ENCODE measurements at places on chromosomes 2 and 18. TPM values are rescaled to one million over a fixed set of nuclear protein-coding genes. Genes with fewer than 3 reads are reported as not detected.

The ABCB11 gene
- total RNA-seq = 0.37 TPM

The SP5 gene
- total RNA-seq = 22.1 TPM

The TMEM17 gene
- total RNA-seq = 1.5 TPM

The SMARCAL1 gene
- 11.2 TPM for total RNA-seq

The HOXD13 gene
- not detected for total RNA-seq

The PRKAG3 gene
- total RNA-seq = not detected

The PDCD1 gene
- total RNA-seq = 4.8 TPM

The C2orf66 gene
- total RNA-seq = not detected

The ARHGEF4 gene
- total RNA-seq = 2.0 TPM

The CFAP53 gene
- total RNA-seq = not detected

The KIF5C gene
- 2.3 TPM for total RNA-seq

The GDF7 gene
- total RNA-seq = 0.31 TPM

The IL1F10 gene
- total RNA-seq = not detected

The IL37 gene
- total RNA-seq = not detected

The CCDC85A gene
- total RNA-seq = 10.3 TPM
